ENCODE measurements at places on chromosomes 2 and 18.
A peak's percentile ranks its signal among the peaks of the same experiment; 100 is the strongest.

- no peak for DNase-seq
Measured at GRCh38 chr2:228016402-228016801, 145.0 kb downstream of the DAW1 start.

DNA sequence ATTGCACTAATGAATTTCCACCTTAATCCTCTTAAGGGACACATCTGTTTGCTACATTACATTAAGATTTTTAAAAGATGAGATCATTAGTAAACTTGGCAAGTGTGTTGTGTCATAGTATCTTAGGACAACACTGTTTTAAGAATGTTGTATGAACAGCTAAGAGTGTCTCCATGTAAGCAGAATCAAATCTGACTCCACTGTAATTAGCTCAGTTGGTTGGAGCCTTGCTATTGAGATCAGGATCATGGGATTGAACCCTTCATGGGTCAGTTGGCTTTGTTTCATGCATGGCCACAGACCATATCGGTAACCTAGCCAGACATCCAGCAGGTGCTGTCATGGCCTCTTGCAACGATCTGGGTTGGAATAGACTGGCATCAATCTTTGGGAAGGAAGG, 5.2 kb downstream of the FHOD3 start:
- DNase-seq: no peak

GRCh38 chr2:85899849-85900248, 11.1 kb upstream of the ST3GAL5 start:
- DNase-seq: no peak

DNA sequence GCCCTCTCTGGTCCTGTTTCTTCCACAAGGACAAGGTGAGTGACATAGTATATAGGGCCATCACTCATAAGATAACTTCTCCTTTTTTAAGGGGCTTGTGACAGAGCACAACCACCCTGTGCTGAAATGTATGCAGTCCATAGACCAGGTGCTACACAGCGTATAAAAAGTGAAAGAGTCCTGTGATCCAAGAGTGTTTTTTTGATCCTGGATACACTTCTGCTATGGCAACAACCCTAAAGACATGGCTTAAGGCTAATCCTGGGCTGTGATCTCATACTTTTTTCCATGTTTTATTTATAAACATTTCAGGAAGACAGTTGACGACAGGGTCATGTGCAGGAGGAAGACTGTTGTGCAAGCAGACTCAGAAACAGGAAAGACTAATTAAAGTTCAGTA, 400.5 kb upstream of the TCF4 start:
- DNase-seq: no peak

DNA sequence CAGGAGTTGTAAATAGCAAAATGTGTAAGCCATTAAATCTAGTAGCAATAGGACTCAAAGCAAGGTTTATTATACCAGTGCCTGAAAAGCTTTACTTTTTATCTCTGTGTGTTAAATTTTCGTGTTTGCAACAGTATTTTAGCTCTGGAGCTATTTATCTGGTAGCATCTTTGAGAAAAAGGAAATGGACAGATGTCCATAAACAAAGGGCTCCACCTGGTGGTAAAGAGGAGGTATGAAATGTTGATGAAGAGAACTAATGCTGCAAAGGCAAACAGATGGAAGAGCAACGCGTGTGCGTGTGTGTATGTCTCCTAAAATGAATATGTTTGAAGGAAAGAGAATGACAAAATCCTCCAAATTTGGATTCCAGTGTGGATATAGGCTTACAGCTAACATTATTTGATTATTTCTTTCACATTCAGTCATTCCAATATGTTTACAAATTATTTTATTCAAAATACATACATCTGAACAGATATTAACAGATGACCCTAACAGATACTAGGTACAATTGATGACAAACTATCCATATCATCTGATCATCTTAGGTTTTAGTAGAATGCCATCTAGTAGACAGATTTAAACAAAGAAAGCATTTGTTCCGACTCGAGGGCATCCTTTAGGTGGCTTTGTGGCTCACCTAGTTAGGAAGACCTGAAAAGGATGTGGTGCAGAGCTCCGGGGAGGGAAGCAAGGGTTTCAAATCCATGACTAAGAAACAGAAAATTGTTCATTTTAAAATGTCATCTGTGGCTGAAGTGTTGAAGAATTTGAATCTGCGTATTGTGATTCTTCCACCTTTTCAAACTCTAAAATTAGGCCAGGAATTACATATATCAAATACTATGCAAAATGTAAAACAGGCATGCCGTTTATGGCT, 383.3 kb downstream of the MTX2 start:
- peak; percentile 54 for DNase-seq

- DNase-seq: no peak
Measured at GRCh38 chr18:22165603-22166068, 3.8 kb upstream of the GATA6 start.

DNA sequence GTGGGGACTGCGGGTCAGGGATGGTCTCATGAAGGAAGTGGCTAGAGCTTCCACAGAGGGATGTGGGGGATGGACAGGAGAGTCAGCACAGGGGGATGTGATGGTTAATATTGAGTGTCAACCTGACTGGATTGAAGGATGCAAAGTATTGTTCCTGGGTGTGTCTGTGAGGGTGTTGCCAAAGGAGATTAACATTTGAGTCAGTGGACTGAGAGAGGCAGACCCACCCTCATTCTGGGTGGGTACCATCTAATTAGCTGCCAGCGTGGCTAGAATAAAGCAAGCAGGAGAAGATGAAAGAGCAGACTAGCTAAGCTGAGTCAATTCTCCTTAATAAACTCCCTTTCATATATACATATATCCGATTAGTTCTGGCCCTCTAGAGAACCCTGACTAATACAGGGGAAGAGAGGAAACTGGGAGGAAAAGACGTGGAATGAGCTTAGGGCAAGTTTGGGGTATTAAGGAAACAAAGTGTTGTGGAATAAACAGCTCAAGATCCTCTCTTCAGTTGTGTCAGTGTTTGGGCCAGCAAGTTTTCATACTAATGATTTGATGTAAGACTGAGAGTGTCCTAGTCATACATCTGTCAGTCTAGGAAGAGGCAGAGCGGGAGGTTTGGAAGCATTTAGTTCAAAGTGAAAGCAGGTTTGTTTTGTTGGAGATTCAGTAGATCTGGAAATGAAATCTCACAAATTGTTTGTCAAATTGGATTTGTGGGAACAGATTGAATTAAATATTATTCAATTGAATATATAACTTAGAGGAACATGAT, 135.2 kb upstream of the NT5C1B start:
- DNase-seq: no peak

GRCh38 chr2:191291471-191291870, 46.3 kb downstream of the MYO1B start:
- no peak for DNase-seq

DNA sequence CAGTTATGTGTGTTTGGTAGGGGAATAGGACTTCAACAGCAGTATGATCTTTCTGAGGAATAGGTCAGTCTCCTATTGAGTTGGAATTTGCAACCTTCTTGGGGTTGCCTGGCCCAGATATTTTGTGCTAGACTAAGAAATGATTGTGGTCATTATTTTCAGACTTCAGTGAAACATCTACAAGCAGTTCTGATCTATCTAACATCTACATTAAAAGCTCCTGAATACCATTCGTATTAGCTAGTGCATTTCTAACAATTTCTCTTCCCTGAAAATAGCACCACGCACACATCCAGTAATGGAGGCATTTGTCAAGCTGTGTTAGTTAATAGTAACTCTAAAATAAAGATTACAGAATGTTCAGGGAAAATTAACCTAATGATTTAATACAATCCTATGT, 179.3 kb downstream of the FIGN start:
- DNase-seq: no peak

GRCh38 chr2:126446106-126446695, 209.8 kb upstream of the GYPC start:
- no peak for DNase-seq

- DNase-seq: no peak
Measured at GRCh38 chr2:51013933-51014526, 17.9 kb downstream of the NRXN1 start.

DNA sequence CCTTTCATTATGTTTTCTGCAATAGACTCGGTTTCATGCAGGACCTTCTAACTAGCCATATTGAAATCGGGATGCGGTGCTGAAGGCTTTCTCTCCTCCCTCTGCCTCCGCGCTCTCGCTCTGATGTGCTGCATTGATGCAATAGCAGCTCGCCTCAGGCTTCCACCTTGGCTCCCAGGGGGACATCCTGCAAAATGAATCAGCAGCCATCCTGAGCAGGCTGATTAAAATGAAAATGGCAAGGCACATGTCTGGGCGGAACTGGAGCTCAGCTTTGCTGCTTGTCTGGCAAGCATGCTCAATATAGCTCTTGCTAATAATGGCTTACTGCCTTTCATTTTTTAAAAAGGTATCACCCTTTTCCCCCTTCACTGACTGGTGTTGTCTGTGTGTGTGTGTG, 806 bp upstream of the MYT1L start:
- no peak for DNase-seq

- DNase-seq: peak; percentile 98
Measured at GRCh38 chr2:11829947-11830707, 83.7 kb downstream of the LPIN1 start.

GRCh38 chr2:54528311-54528955, 72.3 kb downstream of the SPTBN1 start:
- DNase-seq: peak; percentile 56

DNA sequence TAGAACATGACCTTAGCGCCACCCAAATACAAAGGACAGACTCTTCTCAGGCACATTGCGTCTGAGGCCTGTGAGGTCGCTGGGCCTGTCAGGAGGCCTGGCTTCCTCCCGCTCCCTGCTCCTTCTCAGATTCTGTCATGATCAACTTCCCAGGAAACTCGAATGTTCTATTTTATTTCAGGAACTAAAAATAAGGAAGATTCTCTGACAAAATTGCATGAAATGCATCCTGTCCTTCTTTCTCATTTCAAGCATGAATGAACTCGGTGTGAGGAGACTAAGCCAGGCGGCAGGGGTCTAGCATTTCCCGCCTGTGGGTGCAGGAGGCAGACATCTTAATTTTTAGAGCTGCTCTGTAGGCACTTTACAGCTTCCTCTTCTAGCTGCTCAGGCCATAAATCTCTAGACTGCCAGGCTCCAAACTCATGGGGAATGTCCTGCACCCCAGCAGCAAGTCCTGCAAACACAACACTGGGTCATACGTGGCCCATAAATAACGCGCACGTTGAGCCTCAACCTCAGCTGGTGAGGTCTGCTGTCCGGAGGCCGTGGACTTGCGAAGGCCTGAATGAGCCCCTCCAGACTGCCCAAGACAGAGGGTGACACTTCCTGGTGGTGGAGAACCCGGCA, 109.7 kb upstream of the ZNF236 start:
- no peak for DNase-seq

DNA sequence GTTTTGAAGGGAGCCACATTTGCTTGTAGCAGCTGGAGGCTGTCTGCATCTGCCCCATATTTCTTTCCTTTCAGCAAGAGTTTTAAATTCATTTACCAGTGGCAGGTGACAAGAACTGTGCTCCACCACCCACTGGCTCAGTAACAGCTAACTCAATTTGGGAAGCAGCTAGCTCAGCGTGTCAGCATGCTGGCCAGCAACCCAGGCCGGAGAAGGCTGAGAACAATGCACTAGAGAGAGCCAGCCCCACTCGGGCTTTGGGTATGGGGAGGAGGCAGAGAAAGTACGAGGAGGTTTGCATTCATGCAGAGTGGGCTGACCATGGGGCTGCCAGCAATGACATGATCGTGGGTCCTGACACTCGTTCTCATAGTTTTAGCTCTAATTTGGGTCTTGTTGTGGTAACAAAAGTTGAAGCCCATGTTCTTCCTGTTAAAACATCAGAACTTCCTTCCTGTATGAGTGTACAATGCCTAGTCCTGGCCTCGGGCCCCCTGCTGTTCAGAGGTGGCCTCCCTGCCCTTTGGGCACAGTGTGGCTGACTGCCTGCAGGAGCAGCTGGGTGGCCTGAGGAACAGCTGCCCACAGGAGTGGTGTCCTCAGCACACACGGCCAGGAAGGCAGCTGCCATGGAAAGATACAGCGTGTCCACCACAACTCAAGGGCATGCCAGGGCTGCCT, 23.0 kb downstream of the CDC42EP3 start:
- DNase-seq: peak; percentile 75

DNA sequence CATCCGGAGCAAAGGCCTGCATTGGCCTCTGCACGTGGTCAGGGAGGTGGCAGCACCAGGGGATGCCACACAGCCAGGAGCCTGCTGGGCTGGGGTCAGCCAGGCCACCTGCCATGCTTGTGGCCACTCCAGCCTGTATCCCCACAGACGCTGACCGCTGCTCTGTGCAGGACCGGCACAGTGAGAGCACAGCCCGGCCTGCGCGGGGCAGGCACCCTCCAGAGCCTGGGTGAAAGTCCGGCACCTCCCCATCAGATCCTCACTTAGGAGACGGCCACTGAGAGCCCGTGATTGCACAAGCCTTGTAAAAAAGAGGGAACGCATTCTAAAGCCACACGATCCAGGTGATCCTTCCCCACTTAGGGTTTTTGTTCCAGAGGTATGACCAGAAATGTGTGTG, 42.2 kb downstream of the TWIST2 start:
- no peak for DNase-seq

DNA sequence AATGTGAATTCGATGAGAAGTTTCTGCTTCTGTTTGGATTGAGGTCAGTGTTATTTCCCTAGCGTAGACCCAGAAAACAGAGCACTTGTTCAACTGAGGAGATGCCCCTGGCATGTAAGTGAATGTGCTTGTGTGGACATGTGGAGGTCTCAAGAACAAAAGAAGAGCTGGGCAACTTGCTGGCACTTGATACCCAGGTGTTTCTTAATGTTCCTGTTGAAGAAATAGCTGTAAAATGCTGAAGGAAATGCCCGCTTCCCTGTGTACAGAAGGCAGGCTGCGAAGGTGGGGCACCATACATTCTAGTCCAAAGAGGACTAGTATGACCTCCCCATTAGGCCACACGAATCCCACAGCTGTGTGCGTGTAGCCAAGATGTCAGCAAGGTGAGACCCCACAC, 9.8 kb upstream of the LBH start:
- DNase-seq: no peak

GRCh38 chr2:197354169-197354558, 43.6 kb upstream of the ANKRD44 start:
- no peak for DNase-seq

DNA sequence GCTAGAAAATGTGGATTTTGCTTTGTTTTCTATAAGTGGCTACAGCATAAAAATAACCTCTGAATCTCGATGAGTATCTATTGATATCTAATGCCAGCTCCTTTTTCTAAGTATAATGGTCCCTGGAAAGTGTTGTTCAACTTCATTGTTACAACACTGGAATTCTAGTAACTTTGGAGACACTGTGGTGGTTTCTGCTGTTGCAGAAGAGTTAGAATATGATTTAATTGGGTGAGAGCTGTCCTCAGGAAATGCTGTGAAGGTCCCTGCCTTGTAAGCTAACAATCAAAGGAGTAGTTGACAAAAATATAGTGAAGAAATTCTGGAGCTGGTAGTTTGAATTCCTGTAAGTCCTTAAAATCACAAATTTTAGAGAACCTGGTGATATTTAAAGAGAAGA, 62.1 kb downstream of the C18orf63 start:
- no peak for DNase-seq

GRCh38 chr2:138187221-138187620, 222.9 kb downstream of the HNMT start:
- no peak for DNase-seq

GRCh38 chr2:67950919-67951318, 111.9 kb downstream of the C1D start:
- peak; percentile 10 for DNase-seq

Measured in fibroblast of the aortic adventitia (primary cell).